ENCODE measurements at places on chromosomes 7 and 10.
A peak's percentile ranks its signal among the peaks of the same experiment; 100 is the strongest.

- DNase-seq, result no peak
Measured at GRCh38 chr7:1919539-1920265, 249.6 kb downstream of the ELFN1 start.

DNA sequence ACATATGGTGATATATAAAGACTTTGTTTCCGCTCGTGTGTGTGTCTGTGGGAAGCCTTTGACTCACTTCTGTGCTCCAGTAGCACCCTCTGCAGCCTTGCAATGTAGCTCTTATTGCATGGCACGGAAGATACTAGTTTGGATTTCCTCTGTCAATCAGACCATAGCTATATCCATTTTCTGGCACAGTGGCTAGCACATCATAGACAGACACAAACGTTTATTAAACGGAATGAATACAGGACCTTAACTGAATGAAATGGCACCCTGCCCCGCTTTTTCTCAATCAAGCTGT is 124.0 kb upstream of the PTPN20 start:
- DNase-seq, result peak; percentile 39

DNA sequence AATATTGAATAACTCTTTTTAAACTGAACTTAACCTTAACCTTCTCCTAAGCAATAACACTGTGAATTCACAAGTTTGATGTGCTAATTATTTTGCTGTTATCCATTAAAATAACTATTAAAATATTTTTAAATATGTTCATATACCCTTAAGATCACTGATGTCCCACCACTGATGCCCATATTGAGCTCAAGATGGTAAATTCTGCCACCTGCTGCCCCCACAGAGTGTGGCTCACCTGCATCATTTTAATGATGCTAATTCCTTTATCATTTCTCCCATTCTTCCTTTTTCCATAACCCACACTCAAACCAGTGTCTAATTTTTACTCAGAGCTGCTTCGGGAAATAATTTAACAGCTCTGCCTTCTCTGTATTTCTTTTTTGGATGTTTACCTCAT is 82.3 kb upstream of the ARID5B start:
- no peak for DNase-seq

DNA sequence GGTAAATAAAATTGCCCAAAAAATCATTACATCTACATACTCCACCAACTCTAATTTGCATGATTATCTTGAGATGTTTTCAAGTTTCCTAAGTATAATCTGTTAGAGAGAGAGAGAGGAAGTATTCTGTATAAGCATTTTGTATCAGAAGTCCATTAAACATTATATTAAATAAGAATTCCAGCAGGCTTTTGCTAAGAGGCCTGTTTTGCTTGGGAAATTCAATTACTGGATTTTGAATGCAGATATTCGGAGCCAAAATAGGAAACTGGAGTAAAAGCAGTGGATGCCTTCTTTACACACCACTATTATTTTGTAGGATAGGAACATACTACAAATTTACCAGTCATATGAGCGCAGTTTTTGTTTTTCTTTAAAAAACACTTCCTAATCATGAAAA is 727.8 kb downstream of the CNTNAP2 start:
- DNase-seq, result no peak

GRCh38 chr10:26326851-26327250 is 110.3 kb downstream of the GAD2 start:
- DNase-seq, result no peak

GRCh38 chr10:91307489-91307888 is 87.0 kb downstream of the PCGF5 start:
- no peak for DNase-seq

DNA sequence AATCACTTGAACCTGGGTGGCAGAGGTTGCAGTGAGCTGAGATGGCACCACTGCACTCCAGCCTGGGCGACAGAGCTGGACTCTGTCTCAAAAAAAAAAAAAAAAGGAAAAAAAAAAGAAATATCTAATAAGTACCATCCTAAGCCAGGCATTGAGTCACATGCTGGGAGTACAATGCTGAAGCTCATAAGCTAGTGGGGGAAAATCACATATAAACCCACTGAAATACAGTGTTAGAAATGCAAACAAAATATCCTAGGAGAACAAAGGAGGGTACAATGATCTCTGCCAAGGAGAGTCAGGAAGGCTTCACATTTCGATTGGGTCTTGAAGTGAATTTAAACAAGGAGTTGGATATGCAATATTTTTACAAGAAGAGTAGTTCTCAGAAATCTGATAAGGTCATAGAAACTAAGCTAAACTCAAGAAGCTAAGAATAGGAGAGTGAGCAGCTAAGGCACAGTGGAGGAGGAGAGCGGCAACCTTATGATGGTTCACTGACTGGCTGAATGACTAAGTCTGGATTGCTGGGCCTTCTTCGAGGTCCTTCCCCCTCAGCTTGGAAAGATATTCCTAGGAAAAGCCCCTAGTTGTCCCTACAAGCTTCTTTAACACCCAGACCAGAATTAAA is 115.5 kb downstream of the PHTF2 start:
- no peak for DNase-seq

All from activated T-cell treated with anti-CD3 and anti-CD28 coated beads, Interleukin-2, amount 50 U/mL, for 48 hours (primary cell).